Stimulated activated CD4-positive, alpha-beta T cell treated with anti-CD3 and anti-CD28 coated beads, Interleukin-2, amount 100 ng/mL, for 48 hours (primary cell): ENCODE measurements at places on chromosomes 1 and 21.

GRCh38 chr1:84479998-84480397 is 932 bp downstream of the RPF1 start:
- DNase-seq: peak; percentile 7

GRCh38 chr1:67489643-67490042 is 59.4 kb upstream of the SERBP1 start:
- DNase-seq: no peak

- no peak for DNase-seq
Measured at GRCh38 chr1:114320586-114320985, 166.9 kb upstream of the SYT6 start.

- no peak for DNase-seq
Measured at GRCh38 chr1:43885279-43885801, 48.3 kb upstream of the ARTN start.

GRCh38 chr1:17420391-17420918 is 19.0 kb downstream of the RCC2 start:
- no peak for DNase-seq

DNA sequence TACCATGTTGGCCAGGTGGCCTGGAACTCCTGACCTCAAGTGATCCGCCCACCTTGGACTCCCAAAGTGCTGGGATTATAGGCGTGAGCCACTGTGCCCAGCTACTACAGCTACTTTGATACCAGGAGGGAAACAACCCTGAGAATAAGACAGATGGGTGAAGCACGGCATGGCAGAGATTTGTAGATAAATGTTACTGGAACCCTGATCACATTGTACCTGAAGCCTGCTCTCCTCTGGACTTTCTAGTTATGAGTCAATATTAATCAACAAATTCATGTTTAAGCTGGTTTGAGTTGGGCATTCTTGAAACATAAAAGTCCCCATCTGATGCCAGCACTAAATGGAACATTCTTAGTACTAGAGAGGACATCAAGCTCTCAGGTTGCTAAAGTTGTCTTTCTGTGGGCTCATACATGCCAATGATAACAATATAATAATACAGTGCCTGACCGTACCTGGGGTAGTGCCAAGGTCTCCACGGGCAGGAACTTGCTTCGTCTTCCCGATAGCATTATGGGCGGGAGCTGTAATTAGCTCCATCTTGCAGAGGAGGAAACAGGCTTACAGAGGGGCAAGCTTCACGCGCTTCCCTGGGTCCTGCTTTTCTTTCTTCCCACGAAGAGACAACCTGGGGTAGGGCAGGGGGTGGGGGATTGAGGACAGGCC is 30.7 kb upstream of the SLC19A1 start:
- DNase-seq: no peak

- DNase-seq: no peak
Measured at GRCh38 chr1:117104986-117105385, 16.6 kb downstream of the TRIM45 start.

GRCh38 chr1:189678779-189679178 is 798.9 kb downstream of the BRINP3 start:
- no peak for DNase-seq

DNA sequence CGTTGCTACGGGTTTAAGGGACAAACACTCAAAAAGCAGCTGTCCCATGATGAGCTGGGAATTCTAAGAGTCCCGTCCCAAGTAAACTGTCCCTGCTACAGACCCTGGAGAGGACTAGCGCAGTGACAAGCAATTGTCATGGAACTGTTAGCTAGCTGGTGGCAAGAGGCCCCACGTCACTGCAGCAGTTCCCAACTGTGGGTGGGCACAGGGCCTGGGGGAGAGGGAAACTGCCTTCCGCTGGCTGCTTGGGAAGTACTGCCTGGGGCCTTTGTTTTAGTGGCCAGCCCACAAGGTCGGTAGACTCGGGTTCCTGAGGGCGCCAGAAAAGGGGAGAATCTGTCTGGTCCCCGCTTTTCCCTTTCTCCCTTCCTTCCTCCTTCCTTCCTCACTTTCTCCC is 97.4 kb downstream of the LACTBL1 start:
- no peak for DNase-seq

GRCh38 chr1:226436855-226437491 is 29.1 kb upstream of the PARP1 start:
- DNase-seq: no peak

DNA sequence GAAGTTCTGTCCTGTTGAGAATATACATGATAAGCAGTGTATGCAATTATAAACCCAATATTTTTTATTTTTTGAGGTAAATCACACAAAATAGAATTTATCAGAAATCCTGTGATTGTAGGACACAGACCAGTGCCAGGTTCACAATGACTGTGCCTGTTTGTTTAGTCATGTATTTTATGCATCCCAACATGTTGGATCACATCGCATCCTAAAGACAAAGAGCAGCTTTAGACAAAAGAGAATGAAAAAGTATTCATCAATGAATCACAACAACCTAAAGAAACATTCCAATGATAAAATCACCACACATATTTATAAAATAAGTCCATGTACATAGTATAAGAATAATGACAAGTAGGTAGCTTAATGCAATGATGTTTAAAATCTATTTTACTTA is 53.2 kb upstream of the LRRC8D start:
- DNase-seq: no peak

GRCh38 chr1:42748461-42749410 is 8.7 kb upstream of the CLDN19 start:
- DNase-seq: no peak

DNA sequence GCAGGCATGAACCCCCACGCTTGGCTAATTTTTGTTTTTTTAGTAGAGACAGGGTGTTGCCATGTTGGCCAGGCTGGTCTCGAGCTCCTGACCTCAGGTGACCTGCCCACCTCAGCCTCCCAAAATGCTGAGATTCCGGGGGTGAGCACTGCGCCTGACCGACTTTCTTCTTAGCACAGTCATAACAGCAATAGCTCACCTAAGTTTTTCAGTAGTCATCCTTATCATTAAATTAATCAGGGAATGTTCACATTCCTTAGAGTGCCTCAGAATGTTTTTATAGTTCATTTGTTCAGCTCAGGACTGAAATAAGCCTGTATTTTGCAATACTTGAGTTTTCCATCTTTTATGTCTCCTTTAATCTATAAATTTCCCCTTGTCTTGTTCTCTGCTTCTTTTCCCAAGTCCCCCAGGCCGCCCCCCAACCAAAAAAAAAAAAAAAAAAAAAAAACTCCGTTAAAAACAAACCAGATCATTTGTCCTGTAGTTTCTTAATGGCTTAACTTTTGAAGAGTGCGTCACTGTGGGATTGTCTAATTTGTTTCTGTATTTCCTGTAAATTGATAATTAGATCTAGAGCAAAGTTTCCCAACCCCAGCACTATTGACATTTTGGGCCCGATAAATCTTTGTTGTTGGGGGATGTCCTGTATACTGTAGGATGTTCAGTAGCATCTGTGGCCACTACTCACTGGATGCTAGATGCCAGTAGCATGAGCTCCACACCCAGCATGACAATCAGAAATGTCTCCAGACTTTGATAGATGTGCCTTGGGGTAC is 120.7 kb downstream of the ITSN1 start:
- no peak for DNase-seq

DNA sequence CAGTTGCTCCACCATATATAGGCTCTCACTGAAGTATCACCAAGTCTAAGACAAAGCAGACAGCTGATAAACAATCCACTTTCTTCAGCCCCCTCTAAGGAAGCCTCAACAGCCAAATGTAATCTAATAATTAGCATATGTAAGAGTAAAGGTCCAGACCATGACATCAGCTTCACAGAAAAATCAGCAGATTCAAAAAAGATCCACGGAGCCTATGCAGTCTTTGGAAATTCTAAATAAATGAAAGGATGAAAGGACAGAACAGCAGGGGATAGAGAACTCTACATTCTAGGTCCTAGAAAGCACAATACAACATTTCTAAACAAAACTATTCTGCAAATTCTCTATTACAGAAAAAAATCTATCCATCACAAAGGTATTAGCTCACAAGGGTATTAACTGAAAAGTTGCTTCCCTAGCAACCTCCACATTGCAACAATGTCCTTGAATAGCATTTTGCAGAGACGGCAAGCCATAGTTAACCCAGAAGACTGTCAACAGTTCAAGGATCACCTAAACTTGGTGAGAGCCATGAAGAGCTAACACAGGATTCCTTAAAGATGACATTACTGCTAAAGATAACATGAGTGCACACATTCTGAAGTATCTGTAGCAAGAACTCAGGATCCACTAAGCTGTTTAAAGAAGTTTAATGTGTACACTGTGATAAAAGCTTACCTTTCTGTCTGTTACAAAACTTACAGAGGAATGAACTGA is 74.3 kb downstream of the SIPA1L2 start:
- no peak for DNase-seq

GRCh38 chr1:214363386-214363785 is 82.4 kb downstream of the SMYD2 start:
- DNase-seq: no peak

DNA sequence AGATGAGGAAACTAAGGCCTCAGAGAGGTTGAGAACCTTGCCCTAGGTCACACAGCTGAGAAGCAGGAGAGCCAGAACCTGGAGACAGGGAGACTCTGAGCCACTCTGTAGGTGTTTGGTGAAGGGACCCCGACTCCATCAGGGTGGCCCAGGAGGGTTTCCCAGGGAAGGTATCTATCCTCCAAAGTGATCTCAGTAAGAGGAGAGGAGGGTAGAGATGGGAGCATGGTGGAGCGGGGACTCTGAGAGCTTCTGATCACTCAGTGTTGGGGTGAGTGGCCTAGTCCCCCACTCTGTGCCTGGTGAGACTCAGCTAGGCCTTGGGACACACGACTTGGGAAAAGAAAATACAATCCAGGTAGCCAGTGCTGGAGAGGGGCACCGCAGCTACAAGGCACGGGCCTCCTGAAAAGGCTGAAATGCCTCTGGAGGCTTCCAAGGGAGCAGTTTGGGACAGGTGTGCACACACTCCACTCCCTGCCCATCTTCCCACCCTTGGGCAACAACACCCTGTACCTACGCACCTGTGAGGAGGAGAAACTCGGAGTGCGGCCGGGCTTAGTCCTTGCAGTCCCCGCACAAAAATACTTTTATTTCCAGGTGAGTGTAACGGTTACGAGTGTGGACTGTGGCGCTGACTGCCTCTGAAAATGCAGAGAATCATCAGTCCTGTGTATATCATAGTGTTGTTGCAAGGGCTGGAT is 80.8 kb downstream of the CAMK2N1 start:
- DNase-seq: no peak

DNA sequence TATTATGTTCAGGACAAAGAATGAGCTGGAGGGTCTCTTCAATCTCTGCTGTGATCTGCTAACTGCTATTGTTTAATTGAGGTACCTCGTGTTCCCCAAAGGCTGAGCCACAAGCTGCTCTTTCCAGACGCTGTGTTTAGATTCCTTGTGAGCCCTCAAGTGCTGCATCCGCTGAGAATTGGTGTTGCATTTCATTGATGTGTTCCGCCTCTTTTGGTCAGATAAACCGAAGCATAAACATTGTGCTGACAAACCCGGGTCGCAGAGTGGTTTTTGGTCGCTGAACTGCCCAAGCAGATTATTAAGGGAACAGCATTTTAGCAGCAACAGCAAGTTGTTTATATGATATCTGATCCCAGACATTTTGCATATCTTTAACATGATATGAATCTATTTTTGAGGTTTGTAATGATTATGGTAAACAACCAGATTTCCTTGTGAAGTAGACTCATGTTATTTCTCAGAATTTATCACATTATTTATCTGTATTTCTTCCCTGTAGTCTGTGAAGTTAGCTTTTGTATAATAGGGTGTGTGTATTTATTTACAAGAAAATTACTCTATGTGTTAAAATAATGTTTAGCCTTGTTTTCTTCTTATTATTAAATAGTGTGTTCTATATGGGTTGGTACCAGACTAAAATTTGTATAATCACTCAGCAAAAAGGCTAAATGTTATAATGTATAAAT is 217.2 kb upstream of the C1orf105 start:
- no peak for DNase-seq

- no peak for DNase-seq
Measured at GRCh38 chr1:63748046-63748580, 25.7 kb upstream of the ROR1 start.

DNA sequence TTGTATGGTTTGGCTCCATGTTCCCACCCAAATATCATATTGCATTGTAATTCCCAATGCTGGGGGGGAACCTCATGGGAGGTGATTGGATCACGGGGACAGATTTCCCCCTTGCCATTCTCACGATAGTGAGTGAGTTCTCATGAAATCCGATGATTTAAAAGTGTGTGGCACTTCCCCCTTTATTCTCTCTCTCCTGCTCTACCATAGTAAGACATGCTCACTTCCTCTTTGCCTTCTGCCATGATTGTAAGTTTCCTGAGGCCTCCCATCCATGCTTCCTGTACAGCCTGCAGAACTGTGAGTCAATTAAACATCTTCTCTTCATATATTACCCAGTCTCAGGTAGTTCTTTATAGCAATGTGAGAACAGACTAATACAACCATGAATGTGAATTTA is 211.6 kb upstream of the NR5A2 start:
- no peak for DNase-seq

- no peak for DNase-seq
Measured at GRCh38 chr1:65011983-65012382, 45.6 kb upstream of the JAK1 start.

DNA sequence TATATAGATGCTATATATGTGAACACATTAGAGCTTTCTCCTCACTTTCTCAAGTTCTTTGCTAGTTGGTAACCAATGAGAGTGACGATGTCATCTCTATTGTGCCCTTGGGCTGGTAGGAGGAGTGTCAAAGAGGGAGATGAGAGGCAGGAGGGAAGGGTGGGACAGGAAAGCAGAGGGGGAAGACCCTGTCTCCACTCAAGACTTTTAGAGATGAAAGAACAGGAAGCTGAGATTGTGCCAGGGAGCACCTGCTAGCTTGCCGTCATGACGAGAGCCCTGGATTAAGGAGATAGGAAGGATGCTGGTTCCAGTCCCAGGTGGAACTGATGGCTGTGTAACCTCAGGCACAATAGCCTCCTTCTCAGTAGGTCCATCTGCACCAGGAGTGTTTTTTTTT is 16.7 kb downstream of the CNR2 start:
- DNase-seq: no peak

DNA sequence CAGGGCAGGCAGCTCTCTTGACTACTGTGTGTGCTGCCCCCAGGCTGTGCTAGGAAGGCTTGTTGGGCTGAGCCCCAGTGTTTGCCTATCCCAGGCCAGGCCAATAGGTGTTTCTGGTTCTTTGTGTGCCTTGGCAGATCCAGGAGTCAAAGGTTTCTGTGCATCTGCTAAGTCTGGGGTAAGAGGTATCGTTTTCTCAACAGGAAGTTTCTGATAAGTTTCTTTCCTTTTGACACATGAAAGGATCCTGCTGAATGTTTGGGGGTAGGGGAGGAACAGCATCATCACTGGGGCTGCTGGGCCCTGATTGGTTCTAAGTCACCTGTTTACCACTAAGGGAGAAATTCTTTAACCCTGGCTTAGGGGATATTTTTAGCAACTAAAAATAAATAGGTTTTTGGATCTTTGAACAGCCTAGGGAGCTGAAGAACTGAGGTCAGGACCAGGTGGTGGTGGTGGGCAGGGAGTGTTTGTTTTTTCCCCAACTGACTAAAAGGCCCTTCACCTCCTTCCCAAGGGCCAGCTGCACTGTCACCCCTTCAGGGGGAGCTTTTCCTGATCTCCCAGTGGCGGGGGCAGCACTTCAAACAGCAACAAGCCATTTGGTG is 85.1 kb downstream of the KCNN3 start:
- peak; percentile 41 for DNase-seq

- no peak for DNase-seq
Measured at GRCh38 chr1:26429721-26430120, 2.4 kb upstream of the DHDDS start.

- DNase-seq: peak; percentile 58
Measured at GRCh38 chr21:14773777-14774345, 227.7 kb upstream of the SAMSN1 start.
